ENCODE measurements at places on chromosomes 13 and 19. TPM values are rescaled to one million over a fixed set of nuclear protein-coding genes. Genes with fewer than 3 reads are reported as not detected.
A peak's percentile ranks its signal among the peaks of the same experiment; 100 is the strongest.

GRCh38 chr13:77728265-77729125 lies 31.0 kb downstream of the SLAIN1 start:
- H3K27ac ChIP-seq = no peak overlapping the region
- peak; percentile 61 for DNase-seq

GJB6 gene
- polyA plus RNA-seq = not detected

DNA sequence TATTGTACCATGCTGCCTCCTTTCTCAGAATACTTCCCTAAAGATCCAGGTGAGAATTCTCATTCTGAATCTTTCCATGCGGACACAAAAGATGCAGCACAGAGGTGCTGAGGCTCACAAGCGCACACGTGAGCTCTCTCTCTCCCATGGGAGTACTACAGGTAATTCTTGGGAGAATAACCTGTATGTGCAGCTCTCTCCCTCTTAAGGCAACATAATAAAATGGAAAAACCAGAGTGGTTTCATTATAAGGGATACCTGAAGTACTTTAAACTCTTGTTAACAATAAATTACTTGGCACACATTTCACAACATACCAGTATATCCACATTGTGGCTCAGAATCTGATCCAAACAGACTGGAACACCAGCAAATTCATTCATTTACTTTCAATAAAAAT lies 40.4 kb downstream of the INTS6 start:
- H3K27me3 ChIP-seq = no peaks in the 10 kb centered on the region
- DNase-seq = no peak
- no peaks in the 10 kb centered on the region for H3K4me1 ChIP-seq
- H3K4me3 ChIP-seq = no peak overlapping the region

- no peak overlapping the region for H3K4me3 ChIP-seq
- no peak overlapping the region for H3K27ac ChIP-seq
- no peaks in the 10 kb centered on the region for H3K4me1 ChIP-seq
These were observed 14.7 kb upstream of the SHKBP1 start for GRCh38 chr19:40561947-40562346.

DNA sequence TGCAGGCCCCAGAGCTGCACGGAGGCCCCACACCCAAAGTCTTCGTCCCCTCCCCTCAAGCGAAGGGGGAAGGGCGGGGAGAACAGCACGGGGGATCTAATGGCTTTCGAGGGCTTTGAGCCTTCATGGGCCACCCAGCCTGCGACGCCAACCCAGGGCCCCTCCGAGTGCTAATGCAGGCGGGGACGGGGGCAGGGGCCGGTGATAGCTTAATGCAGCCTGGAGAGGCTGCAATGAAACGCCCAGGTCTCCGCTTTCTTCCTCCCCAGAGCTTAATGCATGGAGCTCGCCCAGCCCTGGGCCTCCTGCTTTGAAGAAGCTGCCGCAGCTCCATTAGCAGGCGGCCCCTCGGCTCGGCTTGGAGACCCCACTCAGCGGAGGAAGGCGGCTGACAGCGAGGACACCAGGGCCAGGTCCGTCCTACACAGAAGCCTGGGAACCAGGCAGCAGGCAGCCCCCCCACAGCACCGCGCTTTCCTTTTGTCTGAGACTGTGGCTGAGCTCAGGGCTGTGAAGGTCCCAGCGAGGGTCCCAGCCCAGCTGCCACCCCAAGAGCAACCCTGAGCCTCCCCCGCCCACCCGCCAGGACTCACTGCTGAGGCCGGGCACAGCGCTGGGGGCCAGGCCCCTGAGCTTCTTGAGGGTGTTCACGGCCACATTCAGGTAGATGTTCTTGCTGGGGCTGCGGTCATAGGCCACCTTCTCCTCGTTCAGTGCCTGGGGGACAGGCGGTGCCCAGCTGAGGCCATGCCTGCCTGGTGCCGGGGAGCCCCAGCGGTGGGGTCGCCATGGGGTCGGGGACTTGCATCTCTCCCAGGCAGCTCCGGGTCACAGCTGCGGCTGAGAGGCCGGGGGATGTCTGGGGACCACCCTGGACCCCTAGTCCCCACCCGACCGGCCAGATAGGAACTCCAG lies 7.5 kb upstream of the ATP8B3 start:
- no peak overlapping the region for H3K4me3 ChIP-seq
- DNase-seq = no peak
- peaks cover 10% of the 10 kb centered on the region for H3K4me1 ChIP-seq
- no peak overlapping the region for H3K27ac ChIP-seq
